ENCODE measurements at places on chromosomes 5 and 9.

DNA sequence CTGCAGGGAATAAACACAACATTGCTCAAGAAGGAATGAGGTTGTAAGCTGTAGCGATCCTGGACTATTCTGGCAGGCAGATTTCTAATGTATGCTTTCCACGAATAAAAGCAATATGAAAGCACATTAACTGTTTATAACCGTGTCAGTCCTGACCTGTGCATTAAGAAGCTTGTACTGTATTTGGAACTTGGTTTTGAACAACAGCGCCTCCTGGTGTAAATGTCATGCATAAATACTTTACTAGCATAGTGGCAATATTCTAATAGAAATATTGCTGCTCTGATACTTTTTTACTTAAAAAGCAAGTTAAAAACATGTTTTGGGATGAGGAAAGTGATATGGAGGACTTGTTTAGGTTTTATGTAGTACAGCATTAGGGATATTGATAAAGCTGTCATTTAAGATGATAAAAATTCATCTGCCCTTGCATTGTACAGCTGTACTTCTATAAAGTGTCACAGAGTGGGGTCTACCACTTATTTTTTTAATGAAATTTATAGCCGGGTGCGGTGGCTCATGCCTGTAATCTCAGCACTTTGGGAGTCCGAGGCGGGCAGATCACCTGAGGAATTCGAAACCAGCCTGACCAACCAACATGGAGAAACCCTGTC, 70.7 kb upstream of the GNE start:
- DNase-seq = peak; percentile 48

DNA sequence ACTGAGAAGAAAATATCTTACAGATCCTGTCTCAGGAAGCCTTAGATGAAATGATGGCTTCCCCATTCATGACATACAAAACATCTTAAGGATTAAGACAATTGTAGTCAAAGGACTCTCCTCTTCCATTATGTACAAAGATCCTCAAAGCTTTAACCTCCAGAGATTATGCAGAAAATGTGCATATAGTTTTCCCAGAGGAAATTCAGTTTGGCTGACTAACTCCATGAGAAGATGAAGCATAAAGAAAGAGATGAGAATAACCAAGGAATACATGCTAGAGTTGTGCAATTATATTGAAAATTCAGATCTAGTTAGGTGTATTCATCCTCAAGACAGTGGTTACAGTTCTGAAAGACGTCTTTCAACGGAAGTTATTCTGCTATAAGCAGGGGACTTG, 18.6 kb upstream of the NDUFS4 start:
- DNase-seq = no peak

DNA sequence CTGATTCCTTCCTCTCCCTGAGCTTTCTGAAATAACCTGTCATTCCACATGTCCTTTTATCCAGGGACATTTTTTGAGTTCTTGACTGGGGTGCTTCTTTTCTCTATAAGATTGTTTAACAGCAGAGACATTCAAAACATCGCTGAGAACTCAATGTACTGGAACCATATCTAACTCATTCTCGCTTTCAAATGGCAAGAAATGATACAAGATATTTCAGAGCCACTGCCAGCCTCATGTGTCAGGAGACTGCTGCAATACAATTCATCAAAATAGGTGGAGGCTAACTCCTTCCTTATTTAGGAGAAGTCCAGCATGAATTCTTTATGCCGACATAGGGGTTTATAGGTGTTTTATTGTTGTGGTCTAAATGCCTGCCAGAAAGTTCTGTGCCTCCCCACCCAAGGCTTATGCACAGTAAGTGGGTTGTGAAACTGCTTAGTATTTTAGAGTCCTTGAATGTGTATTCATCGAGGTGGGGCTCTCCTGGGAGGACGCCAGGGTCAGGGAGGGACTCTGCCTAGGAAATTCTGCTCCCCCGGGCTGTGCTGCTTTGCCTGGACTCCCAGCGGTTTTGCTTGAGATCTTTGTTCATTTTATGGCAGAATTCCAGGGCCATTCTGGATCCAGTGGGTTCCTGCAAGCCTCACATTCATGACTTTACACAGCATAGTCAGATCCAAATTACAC, 53.9 kb downstream of the ZNF474 start:
- DNase-seq = peak; percentile 34

DNA sequence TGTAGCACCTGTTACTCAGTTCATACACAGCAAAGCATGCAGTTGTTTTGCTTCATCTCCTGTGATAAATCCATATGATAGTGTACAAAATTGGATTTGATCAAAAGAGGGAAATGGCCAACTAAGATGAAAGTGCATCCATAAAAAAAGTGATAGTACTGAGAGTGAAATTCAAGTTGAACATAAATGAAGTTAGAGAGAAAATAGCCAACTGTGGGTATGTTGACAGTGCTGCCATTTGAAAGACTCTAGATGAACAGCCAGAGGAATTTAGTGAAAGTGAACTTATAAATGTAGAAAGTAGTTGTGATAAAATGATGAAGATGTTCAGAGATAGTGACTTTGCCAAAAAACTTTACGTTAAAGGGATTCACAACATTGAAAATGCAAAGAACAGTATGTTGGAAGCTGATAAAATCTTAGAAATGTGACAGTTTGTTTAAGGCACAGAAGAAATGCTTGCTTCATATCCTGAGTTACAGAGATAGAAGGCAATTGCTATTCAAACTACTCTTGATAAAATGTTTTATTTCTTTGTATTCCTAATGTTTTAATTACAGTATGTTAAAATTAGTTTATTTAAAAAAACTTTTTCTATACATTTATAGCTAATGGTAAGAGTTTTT, 119.7 kb downstream of the DMXL1 start:
- no peak for DNase-seq

DNA sequence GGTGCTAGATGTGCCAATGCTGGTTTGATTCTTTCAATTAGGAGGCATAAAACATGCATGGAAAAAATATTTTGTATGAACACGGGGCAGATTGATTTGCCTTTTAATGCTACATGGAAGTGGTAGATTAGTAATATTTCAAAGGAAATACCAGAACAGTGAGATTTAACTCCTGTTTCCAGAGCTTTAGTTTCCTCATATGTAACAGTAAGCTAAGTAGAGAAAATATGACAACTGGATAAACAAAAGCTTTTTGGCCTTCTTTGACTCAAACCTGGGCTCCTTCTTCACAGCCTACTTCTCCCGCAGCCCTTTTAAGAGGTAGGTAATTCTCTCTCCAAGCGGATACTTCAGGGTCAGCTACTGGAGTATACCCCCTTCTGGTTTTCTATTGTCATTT, 254.2 kb upstream of the TRPC7 start:
- DNase-seq = no peak

GRCh38 chr5:100803397-100803796, 99.7 kb downstream of the ST8SIA4 start:
- DNase-seq = peak; percentile 74

GRCh38 chr9:11194246-11194645, 581.4 kb upstream of the PTPRD start:
- peak; percentile 72 for DNase-seq

DNA sequence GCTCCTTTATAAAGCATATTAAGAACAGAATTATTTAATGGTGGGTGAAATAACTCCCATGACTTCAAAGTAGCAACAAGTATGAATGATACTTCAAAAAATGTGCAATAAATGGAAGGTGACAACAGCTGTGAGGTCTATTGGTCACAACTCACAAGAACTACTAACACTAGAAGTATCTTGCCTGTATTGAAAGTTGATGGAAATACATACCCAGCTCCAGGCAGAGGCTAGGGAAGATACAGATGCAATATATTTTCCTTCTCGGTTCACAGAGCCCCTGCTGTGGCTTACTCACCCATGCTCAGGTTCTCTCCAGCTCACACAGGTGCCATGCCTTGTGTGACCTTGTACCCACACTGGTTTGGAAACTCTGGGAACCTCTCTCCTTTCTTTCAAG, 133.8 kb downstream of the LIFR start:
- no peak for DNase-seq
